GF-D8 (cell line): ENCODE measurements at places on chromosomes 11 and 22.

DNA sequence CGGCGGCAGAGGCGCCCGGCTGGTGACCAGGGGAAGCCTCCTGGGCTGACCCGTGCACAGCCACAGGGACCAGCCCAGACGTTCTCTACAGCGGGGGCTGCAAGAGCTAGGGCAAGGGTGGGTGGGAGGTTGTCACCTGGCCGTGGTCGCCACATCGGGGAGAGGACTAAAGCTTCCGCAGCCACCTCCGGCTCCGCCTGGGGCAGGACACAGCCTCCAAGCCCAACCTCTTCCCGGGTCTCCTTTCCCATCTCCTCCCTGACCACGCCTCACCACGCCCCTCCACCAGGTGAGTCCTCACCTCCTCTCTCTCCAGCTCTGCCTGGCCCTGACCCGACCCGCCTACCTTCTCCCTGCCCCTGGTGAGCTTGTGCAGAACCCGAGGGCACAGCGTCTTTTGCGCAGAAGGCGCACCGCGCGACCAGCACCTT is 75.9 kb upstream of the LMO1 start:
- DNase-seq, result no peak

GRCh38 chr11:44351006-44351660 is 41.2 kb upstream of the ALX4 start:
- no peak for DNase-seq

DNA sequence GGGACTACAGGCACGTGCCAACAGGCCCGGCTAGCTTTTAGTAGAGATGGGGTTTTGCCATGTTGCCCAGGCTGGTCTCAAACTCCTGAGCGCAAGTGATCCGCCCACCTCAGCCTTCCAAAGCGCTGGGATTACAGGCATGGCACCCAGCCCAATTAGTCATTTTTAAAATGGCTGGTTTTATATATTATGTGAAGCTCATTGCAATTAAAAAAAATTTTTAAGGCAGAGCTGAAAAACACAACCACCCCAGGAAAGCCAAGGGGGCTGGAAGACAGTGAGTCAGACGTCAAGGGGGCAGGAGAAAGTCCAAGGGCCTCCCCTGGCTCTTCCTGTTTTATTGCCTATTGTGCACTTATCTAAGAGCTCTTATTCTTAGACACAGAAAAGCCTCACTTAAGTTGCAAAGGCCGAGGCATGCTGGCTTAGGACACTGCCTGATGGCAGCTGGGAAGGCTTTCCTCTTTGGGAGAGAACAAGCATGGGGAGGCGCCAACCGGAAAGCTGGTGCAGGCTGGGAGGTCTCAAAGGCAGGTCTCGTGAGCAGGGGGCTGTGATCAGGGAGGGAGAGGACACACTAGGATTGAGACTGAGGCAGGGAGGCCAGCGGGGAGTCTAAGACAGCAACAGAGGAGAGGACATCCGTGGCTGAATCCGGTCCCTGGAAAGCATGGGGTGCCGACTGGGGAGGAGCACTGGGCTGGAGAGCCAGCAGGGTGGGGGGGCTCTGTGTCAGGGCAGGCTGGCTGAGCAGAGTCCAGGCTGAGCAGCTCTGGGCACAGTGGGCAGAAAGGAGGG is 11.1 kb upstream of the OSM start:
- no peak for DNase-seq

- no peak for DNase-seq
Measured at GRCh38 chr22:37991731-37992442, 7.5 kb upstream of the SOX10 start.

DNA sequence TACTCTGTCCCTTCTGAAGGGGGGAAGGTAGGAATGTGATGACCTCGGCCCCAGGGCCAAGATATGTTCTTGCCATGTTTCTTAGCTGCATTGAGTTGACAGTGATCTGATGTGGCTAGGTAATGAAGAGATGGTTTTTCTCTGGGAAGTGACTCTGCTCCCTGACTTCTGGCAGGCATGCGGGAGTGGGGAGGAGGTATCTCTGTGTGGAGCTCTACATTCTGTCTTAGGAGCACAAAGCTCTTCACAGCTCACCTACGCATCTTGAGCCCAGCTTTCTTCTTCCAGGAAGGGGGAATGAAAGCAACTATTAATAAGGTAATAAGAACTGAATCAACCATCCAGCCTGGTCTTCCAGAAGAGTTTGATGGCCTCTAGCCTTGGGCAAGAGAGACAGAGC is 241.0 kb downstream of the ST3GAL4 start:
- DNase-seq, result no peak

DNA sequence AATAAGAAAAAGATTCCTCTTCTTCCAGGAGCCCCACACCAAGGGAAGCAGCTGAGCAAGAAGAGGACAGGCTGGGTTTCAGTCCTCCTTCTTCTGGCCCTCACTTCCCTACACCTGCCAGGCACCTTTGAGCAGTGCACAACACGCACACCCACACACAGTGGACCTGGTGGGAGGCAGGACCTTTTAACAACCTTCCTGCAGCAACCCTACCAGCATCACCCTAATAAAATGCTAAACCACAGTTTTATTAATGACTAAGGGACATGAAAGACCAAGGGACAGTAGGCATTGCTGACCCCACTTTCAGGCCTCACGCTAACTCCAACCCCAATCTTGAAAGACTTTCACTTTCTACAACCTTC is 12.2 kb downstream of the ARAP1 start:
- DNase-seq, result no peak

DNA sequence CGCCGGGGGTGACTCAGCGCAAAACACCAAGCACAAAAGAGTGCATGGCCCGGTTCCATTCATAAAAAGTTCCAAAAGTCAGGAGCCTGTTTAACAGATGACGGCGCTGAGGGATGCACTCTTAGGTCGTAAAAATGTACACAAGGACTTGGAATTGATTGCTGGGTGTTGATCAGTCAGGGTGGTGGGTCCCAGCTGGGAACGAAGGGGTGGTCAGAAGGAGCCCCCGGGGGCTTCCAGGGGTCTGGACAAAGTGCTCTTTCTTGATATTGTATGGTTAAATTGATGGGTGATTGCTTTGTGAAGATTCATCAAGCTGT is 20.7 kb downstream of the IFITM10 start:
- no peak for DNase-seq

- no peak for DNase-seq
Measured at GRCh38 chr11:111329306-111330204, 31.2 kb downstream of the POU2AF3 start.
